ENCODE measurements at places on chromosomes 1 and 21.

DNA sequence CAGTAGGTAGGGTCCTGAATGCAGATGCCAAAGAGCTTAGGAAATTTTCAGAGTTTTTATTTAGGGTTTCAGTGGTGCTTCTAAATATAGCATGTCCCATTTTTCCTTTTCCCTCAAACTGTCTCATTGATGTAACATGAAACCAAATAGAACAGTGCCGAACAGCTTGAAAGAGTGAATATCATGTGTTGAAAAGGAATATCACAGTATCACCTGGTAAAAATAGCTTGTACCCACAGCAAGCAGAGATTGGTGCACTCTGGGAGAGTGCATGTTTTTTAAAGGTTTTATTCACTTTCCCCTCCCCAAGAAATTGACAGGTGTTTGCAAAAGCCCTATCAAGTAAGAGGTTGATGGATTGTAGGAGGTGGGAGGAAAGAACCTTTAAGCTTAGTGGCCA lies 41.9 kb upstream of the ELAVL4 start:
- no peak overlapping the region for H3K27ac ChIP-seq
- peaks cover 8% of the 10 kb centered on the region for H3K27me3 ChIP-seq
- no peak for DNase-seq

- no peaks in the 10 kb centered on the region for H3K27me3 ChIP-seq
- H3K4me1 ChIP-seq = peaks cover 46% of the 10 kb centered on the region
- H3K27ac ChIP-seq = no peak overlapping the region
- DNase-seq = no peak
Measured at GRCh38 chr21:39318091-39318959, 4.9 kb upstream of the BRWD1 start.

DNA sequence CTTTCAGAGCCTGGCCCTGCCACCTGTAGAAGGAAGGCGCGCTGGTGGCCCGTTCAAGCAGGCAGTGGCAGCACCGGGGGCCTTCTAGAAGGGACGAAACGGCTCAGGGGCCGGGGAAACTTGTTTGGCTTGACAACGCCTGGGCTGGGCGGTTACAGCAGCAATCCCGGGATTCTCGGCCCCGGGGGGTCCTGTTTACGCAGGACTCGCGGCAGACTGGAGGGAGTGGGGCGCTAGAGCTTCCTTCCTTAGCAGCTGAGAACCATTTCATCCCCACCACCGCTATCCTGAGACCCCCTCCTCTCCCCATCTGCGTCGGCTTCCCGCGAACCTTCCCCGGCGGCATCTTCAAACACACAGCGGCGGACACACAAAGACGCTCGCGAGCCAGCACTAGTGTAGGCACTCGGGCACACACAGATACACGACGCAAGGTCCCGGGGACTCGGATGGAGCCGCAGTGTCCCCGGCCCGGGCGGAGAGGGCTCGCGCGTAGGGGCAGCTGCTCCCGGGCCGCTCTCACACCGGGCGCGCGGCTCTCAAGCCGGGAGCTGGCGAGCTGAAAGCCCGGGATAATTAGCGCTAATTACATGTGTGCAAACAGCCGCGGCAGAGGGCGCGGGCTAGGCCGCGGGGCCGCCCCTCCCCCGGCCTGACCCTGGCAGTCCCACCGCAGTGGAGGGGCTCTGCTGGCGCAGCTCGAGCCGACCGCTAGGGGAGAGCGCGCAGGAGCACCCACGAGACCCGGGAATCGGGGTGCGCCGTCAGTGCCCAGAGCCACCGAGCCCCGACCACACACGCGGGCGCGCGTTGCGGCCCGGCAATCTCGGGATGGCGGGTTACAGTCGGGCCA lies 271.4 kb downstream of the FOXD2 start:
- H3K27ac ChIP-seq = peak overlapping the region; percentile 42
- no peak for DNase-seq
- H3K36me3 ChIP-seq = no peaks in the 10 kb centered on the region
- peaks cover 11% of the 10 kb centered on the region for H3K4me1 ChIP-seq

DNA sequence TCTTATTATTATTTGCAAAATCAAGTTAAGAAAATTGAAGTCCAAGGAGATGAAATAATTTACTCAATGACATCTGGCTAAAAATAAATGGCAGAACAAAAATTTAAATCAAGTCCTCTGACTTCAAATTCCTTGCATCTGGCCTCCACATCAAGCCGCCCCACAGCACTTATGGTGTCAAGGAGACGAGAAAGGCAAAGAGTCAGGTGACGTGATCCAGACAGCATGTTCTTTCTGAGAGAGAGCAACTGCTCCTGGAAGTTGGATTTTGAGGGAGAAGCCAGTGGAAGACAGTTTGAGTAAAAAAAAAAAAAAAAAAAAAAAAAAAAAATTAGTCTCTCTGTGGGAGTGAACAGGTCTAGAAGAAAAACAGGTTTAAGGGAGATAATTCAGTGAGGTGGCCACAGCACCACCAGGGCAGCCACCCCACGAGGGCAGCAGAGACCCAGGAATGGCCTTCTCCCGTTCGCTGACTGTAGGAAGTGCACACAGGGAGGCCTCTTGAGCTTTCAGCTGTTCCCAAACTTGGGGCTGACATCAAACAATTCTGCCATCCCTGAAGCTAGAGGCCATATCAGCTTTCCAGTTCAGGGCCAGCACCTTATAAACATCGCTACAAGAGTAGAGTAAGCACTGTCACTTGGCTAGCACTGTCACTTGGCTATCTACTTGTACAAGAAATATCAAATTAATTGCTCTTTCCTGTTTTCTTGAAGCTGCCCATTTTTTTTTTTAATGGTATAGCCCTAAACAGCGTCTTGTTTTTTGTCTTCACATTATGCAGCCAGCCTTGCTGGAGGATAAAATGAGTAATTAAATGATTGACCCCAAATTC lies 7.8 kb downstream of the C1orf162 start:
- no peaks in the 10 kb centered on the region for H3K27me3 ChIP-seq
- peaks cover 12% of the 10 kb centered on the region for H3K36me3 ChIP-seq
- no peak overlapping the region for H3K4me3 ChIP-seq

DNA sequence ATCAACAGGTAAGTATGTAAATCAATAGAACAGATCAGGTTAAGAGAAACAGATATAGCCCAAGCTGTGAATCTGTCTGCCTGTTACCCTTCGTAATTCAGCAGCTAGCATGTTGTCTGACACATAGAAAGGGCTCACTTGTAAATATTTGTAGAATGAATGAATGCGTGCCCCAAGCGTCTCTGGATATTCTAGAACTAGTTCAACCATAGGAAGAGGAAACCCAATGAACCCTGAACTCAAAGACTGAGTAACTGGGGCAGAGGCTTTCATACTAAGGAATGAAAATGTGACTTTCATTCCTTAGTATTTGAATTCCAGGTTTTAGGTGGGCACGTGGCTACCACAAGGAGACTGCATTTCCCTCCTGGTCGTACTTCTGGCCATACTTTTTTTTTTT lies 60.1 kb upstream of the SMYD2 start:
- no peak for DNase-seq
- no peaks in the 10 kb centered on the region for H3K36me3 ChIP-seq
- no peaks in the 10 kb centered on the region for H3K4me1 ChIP-seq
- H3K4me3 ChIP-seq = no peak overlapping the region
